ENCODE measurements at places on chromosomes 3 and 15.

GRCh38 chr15:63473999-63474809 is 30.2 kb upstream of the USP3 start:
- DNase-seq = no peak

GRCh38 chr3:37810848-37811247 is 50.8 kb upstream of the CTDSPL start:
- no peak for DNase-seq

DNA sequence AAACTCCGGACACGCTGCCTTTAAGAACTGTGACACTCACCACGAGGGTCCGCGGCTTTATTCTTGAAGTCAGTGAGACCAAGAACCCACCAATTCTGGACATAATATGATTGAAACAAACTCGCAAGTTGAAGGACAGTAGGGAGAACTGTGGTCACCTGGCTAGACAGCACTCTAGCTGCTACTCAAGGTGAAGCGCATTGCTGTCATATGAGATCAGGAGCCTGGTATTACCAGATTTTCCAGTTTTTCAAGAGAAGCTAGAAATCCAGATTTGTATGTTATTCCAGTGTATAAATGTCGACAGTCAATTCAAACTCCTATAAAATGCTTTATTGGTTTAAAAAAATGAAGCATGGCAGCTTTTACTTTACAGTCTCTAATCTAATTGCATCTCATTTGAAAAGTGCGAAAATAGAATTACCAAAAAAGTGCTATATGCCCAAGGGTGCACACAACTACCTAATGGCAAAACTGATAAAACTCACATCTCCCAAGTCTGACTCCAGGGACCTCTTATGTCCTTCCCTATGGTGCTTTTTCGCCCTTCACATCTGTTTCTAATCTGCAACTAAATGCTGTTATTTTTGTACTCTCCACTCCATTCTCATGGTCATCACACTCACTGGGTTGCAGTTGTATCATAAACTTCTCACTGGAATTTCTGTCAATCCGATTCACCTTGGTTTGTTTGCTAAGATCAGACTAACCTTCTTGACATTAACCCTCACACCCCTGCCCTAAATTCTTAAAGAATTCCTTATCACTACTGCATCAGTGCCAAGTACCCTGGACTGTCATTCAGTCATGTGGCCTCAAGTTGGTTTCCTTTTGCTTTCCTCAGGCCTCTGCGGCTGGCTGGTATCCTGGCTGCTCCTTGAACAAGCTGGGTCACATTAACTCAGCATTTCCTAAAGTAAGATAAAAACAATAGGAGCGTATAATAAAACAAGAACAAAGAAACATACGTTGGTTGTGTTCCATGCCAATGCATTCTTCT is 31.5 kb upstream of the ARHGEF26 start:
- DNase-seq = no peak

GRCh38 chr15:34161329-34161963 is 48.5 kb downstream of the KATNBL1 start:
- DNase-seq = no peak

DNA sequence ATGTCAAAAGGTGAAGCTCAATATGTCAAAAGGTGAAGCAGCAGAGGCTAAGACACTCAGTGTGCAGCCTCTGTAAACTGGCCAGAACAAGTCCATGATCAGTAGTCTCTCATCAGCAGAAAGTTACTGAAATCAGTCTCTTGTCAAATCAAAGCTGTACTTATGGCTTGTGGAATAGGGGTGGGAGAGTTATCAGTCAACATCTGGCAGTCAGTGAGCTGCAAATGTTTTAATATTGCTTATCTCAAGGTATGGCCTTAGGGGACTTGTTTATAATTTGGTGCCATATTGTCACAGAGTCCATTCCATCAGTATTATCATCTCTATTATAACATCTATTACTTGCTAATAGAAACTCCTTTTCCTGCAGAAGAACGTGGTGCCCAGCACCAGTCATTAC is 14.9 kb upstream of the WDR49 start:
- DNase-seq = no peak

DNA sequence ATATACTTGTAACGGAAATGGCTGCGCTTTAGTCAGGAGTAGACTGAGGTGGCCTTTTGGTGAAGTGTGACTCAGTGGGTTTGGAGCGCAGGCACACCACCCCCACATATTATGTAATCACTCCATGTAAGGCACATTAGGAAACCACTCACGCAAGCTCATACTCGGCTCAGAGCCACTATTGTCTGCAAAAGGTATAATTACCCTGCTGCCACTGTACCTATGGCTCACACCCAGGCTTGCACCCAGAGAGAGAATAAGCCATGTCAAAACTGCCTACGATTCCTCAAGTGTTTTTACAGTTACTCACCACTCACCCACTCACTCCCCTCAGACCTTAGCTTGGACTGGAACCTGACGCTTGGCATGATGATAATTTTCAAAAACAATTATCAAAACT is 611.9 kb upstream of the CCDC54 start:
- no peak for DNase-seq

DNA sequence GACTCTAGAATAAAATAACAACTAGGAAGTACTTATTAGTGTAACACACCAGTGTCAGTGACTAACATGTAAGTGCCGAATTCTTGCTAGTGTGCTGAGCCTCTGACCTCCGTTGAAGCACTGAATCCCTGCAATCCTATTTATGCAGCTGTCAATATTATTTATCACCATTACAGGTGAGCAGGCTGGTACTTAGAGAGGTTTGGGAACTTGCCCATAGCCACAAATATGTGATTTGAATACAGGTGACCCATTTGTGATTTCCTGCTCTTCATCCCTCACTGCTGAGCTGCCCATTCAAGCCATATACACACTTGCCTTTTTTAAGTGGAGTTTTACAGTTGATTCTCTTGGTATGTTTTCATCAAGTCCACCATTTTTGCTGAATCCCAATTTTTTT is 12.2 kb downstream of the EIF4E3 start:
- DNase-seq = no peak
